ENCODE measurements at places on chromosomes 2 and 18.

DNA sequence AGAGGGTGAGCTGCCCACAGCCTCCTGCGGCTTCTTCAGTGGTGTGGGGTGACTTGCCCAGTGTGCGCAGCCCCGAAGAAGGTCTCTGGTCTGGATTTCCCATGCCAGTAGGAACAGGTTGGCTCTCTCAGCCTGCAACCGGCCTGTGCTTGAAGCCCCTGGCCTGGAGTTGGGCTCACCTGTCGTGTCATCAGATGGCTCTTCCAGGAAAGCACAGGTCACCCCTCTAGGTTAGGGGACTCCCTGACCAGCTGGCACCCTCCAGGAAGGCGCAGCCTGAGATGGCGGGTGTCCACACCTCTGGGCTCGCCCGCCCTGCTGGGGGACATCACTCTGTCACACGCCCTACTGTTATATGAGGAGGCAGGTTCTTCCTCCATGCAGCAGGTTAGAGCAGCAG, 179.8 kb downstream of the SEPTIN10 start:
- no peak for DNase-seq

DNA sequence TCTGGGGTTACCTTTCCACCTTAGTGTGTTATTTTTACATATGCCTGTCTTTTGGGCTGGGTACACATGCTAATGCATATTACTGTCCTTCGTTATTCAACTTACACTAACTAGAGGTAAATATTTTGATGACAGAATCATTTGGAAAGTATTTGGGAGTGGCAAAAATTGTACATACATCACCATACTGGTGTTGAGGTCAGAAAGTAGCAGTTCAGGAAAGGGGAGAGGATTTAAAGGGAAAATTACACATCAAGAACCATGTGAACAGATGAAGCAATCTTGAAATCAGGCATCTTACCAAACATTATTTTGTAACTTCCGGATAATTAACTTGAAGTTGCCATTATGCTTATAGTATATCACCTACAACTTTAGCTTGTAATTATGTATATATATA, 379.7 kb downstream of the RND3 start:
- DNase-seq: no peak

DNA sequence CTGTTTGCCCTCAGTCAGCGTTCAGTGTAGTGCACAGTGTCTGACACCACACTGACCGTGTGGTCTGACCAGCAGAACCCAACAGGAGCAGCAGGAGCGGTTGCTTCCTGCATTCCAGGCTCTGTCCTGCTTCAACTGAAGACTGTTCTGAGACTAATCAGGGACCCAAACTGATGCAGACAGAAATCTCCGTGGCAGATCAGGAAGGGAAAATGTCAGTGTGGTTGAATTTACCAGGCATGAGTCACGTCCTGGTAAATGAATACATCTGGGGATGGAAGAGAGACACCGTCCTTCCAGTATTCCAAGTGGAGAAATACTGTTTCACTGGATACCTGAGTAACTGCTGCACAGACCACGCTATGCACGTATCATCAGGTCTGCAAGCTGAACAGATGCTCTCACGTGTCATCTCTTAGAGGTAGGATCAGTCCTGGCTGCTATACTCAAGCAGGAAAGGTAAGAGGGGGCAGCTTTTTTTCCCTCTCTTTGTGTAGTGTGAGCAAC, 223.6 kb upstream of the EPAS1 start:
- DNase-seq: no peak

- no peak for DNase-seq
Observed at GRCh38 chr2:206831442-206831995, 66.1 kb downstream of the FASTKD2 start.

DNA sequence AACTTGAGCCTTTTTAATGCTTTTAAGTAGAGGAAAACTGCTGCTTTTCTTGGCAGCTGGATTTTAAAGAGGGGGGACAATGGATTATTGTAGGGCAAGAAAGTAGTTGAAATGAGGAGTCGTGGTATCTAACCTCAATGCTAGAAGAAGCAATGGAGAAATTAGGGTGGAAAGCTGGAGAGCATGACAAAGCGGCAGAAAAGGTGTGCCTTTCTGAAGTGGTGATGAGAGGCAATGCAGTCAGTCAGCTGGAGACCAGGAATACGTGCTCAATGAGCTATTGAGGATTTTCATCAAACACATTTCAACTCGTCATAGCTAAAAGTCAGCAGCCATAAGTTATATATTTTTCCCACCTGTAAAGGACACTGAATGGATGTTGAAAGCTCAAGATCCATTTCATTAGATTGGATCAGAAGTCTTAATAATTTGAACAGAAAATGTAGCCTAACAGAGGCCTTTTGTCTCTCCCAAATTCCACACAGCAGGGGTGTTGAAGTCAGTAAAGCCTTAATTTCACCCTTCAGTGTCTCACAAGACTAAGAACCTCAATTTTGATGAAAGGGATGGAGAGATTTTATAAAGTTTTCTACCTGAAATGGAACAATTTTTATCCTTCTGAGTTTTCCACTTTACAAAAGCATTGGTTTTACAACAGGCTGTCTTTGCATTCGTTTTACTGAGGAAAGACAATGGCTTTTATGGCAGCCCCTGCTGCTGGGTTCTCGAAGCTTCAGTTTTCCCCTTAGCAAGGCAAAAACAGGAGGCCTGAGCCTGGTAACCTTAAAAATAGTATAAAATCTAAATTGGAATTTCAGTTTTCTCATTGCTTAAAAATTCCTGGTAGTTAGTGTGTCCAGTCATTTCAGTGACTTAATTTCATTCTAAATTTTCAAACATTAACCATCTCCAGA, 131.1 kb downstream of the CCDC102B start:
- no peak for DNase-seq

- no peak for DNase-seq
Observed at GRCh38 chr2:230664128-230664527, 48.5 kb upstream of the CAB39 start.

DNA sequence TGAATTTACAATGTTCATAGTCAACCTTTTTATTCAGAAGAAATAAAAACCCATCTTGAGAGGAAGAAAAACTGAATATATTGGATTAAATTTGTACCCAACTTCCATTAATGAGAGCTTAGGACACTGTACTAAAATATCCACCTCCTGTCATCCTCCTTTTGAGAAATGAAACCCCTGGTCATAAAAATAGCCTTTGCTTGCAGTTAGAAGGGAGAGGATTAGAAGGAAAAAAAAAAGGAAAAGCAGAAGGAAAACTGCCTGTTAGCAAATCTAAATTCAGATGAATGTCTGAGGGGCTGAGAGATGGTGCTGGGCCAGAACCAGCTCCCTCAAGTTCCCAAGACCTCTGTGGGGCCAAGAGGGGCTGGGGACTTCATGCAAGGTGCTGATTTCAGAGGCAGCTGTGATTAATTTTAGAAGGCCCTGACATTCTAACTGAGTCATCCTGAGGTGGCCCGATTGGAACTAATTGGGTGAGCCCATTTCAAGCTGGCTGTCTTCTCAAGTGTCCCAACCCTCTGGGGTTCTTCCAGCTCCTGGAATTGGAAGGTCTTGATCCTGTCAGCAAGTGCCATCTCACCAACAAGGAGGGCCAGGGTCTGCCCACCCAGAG, 38.4 kb upstream of the BIN1 start:
- no peak for DNase-seq

DNA sequence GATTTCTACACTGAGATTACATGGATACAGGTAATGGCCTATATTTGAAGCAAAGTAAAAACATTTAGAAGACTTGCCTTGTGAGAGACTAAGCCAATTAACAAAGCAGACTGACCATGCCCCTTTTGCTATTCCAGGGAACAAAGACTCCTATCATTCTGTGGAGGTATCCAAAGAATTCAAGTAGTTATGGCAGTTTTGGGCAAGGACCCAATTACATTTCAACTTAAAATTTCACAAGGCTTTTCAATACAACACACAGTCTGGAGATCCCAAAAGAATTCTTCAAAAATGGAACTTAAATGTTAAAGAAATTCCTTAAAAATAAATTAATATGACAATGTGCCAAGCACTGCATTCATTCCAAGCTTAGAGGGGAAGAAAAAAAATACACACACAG, 109.2 kb upstream of the CHRNA1 start:
- DNase-seq: no peak

DNA sequence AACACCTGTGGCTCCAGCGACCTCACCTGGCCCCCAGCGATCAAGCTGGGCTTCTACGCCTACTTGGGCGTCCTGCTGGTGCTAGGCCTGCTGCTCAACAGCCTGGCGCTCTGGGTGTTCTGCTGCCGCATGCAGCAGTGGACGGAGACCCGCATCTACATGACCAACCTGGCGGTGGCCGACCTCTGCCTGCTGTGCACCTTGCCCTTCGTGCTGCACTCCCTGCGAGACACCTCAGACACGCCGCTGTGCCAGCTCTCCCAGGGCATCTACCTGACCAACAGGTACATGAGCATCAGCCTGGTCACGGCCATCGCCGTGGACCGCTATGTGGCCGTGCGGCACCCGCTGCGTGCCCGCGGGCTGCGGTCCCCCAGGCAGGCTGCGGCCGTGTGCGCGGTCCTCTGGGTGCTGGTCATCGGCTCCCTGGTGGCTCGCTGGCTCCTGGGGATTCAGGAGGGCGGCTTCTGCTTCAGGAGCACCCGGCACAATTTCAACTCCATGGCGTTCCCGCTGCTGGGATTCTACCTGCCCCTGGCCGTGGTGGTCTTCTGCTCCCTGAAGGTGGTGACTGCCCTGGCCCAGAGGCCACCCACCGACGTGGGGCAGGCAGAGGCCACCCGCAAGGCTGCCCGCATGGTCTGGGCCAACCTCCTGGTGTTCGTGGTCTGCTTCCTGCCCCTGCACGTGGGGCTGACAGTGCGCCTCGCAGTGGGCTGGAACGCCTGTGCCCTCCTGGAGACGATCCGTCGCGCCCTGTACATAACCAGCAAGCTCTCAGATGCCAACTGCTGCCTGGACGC, 4.9 kb downstream of the GPR35 start:
- no peak for DNase-seq

- DNase-seq: no peak
Observed at GRCh38 chr2:231985823-231986261, 24.3 kb downstream of the DIS3L2 start.

DNA sequence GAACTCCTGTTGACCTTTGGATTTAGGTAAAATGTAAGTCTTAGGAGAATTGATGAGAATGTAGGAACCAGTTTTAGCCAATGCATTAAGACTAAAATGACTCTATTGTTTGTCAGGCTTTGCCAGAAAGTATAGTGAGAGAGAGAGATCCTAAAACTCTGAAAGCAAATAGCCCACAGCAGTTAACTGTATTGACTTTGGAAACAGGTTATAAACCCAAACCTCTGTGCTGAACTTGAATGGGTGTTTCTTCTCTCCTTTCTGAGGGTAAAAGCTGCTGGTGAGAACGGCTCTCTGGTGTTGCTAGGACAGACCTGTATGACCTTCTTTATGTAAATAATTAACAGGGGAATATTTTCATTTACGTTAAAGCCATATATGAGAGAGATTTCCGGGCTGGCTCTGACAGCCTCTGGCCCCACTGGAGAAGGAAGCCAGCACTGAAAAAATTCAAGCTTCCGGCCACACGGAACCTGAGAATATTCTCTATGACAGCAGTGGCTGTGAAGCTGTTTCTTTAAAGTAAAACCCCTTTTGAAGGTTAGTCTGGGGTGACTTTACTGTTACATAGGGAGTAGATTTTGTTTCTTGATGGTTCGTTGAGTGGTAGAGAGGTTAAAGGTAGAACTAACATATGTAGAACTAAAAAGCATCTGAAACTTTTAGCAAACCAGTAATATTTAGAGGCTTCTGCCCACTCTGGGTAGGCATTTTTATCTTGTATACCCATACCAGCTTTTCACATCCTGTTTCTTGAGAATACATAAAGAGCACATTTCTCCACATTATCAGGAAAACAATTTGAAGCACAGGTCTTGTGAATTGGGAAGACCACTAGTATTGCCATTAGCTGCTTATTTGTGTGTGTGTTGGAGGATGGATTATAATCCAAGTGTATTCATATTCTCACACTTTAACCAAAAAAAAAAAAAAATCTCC, 123.8 kb downstream of the SPTBN1 start:
- DNase-seq: no peak

DNA sequence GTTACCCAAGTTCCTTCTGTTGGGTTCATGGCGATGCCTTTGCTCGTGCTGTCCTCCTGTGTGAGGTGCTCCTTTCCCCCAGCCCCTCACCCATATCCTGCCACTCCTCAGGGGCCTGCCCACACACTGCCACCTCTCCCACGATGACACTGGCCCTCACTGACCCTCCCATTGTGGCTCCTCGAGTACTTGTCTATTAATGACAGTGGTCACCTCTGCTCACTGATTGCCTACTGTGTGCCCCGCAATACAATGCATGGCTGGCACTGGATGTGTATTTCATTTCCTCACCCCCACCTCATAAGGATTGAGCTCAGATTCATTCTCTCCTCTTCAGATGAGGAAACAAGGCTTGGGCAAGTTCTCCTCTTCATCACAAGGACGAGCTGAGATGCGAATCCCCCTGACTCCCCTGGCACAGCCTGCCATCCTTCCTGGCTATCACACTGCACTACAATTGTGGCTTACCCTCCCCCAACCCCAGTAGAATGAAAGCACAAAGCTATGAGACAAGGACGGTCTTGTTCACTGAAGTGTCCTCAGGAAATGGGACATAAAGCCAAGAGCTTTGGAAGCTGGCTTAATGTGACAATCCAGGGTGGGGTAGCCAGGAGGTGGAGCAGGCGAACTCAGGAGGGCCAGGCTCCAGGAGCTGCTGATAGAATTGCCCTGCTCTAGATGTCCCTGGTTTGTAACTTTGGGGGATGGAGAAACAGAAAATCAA, 93.9 kb upstream of the RAB12 start:
- DNase-seq: no peak

DNA sequence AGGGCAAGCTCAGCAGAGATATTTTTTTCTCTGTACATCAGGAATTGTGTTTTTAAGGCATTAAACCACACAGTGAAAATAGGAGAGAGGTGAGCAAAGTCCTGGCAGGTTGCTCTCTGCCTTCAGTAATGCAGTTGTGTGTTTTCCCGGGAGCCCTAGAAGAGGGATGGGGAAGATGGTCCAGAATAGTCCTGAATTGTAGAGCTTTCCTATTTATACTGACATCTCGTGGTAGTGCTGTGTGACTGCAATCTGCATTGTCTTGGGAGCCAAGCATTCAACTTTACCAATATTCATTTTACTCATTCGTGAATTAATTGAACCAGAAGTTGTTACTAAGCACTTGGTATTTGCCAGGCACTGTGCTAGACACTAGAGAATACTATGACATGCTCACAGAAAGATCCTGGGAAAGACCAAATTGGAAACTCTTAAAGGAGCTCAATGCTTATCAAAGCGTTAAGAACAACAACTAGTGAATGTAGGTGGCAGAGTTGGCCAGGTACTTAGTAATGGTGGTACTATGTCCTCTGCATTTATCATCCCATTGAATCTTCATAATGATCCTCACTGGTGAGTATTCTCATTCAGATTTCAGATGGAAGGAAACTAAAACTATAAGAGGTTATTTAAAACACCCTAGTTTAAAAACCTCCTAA, 214.6 kb downstream of the TRIB2 start:
- no peak for DNase-seq

GRCh38 chr2:177758591-177759371, 313.8 kb downstream of the PDE11A start:
- no peak for DNase-seq

DNA sequence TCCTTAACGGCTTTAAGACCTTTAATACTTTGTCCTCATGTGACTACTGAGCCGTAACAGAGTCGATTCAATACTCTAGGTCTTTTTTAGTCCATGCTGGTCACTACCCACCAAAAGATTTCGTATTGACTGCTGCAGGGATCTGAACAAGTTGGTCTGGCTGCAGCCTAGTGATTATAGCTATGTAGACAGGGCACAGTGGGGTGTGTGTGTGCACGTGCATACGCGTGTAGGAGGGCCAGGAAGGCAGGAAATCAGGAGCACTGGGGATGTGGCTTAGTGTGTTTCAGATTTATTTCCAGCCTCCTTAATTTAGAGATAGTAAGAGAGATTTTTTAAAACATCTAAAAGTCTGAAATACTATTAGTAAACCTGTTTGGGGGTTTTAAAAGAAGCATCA, 161.4 kb downstream of the MYO3B start:
- DNase-seq: no peak

Data from stimulated activated CD4-positive, alpha-beta T cell treated with anti-CD3 and anti-CD28 coated beads, Interleukin-12 subunit alpha, Interleukin-12 subunit beta, amount 100 ng/mL, for 4 hours (primary cell).